ENCODE measurements at places on chromosomes 2 and 18. TPM values are rescaled to one million over a fixed set of nuclear protein-coding genes. Genes with fewer than 3 reads are reported as not detected.

TMEM247 gene
- polyA plus RNA-seq: not detected

POLE4 gene
- polyA plus RNA-seq: 49.6 TPM

FAM228B gene
- polyA plus RNA-seq: 27.4 TPM

M1AP gene
- 0.87 TPM for polyA plus RNA-seq

CCDC93 gene
- 56.1 TPM for polyA plus RNA-seq

SFT2D3 gene
- polyA plus RNA-seq: not detected

SKOR2 gene
- not detected for polyA plus RNA-seq
